ENCODE measurements at places on chromosomes 13 and 19.

DNA sequence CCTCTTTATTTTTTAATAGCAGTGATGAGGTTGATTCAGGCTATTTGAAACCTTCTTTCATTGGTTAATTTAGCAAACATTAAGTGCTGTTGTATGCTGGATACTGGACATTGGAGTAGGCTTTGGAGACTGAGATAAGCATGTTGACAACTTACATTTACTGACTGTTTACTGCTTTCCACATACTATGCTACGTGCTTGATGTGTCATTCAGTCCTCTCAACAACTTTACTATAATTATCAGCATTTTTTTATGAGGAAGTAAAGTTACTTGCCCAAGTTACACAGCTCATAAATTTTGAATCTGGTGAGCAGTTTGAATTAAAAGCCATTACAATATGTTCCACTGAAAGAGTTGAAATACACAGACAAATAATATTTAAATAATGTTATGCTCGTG lies 83.8 kb downstream of the GJA3 start:
- DNase-seq: no peak

DNA sequence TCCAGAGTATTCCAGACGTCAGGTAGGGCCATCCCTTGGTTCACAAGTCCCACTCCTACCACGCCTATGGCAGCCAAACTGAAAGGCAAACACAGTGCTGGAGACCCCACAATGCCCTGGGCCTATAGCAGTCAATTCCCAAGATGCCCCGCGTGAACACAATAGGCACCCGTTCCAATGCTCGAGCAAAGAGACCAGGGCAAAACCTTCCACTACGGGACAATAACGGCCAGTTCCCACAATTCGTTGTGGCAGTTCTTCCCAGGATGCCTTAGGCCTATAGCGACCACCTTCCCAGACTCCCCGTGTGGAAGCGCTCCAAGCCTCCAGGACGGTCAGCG lies 538 bp downstream of the ZNF428 start:
- DNase-seq: peak; percentile 44

DNA sequence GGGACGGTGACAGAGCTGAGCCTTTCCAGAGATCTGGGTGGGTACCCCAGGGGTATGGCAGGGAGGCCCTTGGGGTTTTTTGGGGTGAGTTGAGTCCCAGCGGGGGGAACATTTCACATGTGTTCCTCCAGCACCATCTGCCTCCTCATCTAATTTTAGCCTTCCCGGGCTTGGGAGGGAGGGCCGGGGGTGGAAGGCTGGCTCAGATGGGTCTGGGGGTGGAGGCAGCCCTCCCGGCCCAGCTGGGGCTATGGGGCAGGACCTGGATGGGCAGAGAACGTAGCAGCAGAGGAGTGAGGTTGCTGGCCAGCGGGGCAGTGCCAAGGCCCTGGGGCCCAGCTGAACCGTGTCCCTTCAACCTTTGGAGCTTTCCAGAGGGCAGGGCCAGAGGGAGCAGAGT lies 23.5 kb downstream of the ADGRL1 start:
- DNase-seq: no peak

DNA sequence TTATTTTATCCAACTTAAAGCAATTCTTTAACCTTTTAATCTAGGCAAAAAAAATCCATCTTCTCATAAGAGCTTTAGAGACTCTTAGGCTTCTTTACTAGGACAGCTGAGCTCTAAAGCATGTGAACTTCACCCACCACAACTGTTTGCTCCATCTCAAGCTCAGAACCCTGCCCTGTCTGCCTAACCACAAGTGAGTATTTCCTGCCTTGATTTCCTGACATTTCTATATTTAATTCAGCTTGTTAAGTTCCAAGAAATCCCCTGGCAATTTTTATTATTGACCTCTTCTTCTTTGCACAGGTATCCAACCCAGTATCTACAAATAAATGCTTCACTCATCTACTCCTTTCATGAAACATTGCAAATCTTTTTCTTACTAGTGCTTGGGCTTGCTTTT lies 21.1 kb upstream of the CEACAM21 start:
- no peak for DNase-seq

DNA sequence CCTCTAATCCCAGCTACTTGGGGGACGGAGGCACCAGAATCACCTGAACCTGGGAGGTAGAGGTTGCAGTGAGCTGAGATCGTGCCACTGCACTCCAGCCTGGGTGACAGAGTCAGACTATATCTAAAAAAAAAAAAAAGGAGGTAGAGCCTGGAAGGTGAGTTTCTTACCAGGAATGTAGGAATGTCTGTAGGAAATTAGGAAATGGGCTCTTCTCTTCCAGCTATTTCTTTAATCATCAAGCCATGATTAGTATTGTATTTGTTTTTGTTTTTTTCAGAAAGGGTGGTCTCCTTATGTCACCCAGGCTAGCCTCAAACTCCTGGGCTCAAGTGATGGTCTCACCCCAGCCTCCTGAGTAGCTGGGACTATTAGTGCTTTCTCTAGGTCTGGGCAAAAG lies 26.3 kb upstream of the SERP2 start:
- no peak for DNase-seq

GRCh38 chr13:46577696-46578589 lies 25.0 kb downstream of the LRCH1 start:
- DNase-seq: no peak

GRCh38 chr13:100339411-100339940 lies 249.1 kb downstream of the GGACT start:
- no peak for DNase-seq

DNA sequence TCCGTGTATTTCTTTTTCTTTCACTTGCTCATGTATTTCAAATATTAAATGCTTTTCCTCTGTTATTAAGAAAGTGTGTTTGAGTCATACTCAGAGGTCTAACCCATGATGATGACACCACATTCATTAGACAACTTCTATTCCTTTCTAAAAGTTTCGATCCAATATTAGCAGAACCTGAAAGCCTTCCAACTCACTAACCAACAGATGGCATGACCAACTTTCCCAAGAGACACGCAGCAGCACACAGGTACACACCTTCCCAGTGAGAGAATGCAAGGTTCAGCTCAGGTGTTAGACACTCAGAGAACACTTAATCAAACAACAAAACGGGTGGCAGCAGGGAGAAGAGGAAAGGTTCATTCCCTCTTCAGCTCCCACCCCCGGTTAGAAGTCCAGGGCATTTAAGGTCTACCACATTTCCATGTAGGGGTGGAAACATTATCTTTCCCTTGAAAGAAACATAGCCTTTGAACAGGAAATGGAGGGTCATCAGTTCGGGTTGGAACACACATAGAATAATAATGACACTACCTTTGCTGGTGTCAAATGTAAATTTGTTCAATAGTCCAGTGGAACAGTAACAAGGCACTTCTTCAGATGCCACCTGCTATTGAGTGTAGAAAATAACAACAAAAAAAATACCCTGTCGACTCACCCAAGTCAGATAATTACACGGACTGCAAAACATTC lies 404.2 kb downstream of the COG6 start:
- DNase-seq: no peak

DNA sequence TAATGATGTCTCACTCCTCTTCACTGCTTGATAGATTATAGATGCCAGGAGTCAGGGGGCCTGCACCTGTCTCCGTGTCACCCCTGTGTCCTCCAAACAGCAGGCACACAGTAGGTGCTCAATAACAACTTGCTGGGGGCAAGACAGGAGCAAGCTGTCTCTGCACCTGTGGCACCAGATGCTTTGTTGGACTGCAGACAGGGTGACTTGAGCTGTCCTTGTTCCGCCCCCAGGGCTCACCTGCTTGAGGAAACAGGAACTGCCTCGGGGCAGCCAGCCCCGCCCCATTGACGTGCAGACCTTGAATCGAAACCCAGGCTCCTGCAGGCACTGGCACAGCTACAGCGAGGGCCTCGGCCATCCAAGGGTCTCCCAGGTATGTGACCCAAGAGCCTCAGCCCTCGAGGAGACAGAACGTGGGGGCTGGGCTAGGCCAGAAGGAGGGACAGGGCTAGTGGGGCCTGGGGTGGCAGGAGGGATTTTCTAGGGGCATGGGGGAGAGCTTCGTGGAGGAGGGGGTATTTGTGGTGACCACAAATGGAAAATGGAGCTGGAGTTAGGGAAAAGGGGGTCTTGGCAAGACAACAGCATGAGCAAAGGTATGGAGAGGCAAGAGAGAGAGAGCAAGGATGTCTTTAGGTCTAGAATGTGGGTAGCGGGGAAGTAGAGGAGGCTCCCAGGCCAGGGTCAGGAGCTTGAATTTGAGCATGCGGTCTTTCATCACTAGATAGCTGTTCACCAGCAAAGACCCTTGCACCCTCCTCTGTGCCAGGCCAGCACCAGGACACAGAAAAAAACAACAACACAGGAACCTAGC lies at the start of gene HSH2D:
Gene HSH2D (plus strand): TSS at position 287 of the 817 bp plus-strand sequence. CDS start 5,066 bp downstream, outside the sequence.
- peak; percentile 67 for DNase-seq

GRCh38 chr19:54415208-54415900 lies at the start of gene TTYH1:
Gene TTYH1, plus strand, starts transcription at chr19:54415464. Its CDS starts 89 bp downstream, at chr19:54415553.
- no peak for DNase-seq

GRCh38 chr19:4588291-4588761 lies 28.8 kb upstream of the SEMA6B start:
- DNase-seq: no peak

- DNase-seq: no peak
Observed at GRCh38 chr13:28045861-28046260, 54.5 kb downstream of the FLT3 start.

- no peak for DNase-seq
Observed at GRCh38 chr19:35493971-35494370, 3.7 kb upstream of the KRTDAP start.

DNA sequence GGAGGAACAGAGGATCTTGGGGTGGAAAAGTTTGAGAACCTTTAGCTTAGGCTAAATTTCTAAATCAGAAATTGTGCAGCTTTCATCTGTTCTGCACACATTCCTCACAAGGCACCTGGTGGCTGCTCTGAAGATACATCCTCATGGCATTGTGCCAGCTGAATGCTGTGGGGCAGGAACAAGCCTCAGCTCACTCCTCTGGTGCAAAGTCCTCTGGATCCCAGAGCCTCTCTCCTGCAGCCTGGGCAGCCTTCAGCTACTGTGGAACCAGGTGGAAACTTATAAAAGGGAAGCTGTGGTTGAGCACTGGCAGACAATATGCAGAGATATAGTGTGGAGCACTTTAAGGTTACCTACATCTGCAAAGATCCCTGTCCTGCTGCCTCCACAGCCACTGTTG lies 72.3 kb downstream of the KCTD12 start:
- no peak for DNase-seq

DNA sequence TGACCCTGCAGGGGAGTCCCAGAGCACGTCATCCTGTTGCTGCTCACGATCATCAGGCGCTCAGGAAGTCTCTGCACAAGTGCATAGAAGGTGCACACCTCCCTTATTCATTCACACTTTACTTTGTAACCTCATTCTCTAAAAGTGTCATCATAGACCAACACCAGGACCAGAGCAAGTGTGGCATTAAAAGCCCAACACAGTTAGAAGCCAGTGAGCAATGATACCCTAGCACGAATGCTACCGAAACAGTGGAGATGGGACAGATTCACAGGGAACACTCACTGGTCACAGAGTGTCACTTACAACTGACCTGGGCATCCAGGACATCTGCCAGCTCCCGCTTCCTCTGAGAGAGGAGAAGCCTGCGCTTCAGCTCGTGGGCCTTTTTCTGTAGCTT lies 17.0 kb downstream of the HAUS8 start:
- DNase-seq: no peak

- DNase-seq: no peak
Observed at GRCh38 chr19:53981376-53981951, 10.0 kb upstream of the CACNG6 start.

- DNase-seq: no peak
Observed at GRCh38 chr13:36332986-36333385, 13.2 kb downstream of the SPART start.

DNA sequence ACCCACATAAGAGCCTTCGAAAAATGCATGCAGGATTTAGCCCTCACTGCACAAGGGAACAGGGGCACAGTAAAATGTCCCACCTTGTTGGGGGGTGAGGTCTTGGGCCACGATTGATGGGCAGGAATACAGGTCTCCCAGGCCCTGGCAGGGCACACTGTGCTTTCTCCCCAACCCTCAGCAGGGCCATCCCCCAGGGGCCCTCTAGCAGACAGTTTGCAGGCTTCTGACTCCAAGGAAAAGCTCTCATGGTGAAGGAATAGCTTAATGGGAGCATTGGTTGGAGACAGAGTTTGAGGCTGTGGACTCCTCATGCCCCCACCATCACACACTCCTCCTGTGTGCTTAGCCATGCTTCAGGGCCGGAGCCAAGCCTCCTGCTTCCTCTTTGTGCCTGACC lies 484.6 kb downstream of the ZNF536 start:
- DNase-seq: no peak

- DNase-seq: no peak
Observed at GRCh38 chr13:94322925-94323763, 156.3 kb downstream of the DCT start.

DNA sequence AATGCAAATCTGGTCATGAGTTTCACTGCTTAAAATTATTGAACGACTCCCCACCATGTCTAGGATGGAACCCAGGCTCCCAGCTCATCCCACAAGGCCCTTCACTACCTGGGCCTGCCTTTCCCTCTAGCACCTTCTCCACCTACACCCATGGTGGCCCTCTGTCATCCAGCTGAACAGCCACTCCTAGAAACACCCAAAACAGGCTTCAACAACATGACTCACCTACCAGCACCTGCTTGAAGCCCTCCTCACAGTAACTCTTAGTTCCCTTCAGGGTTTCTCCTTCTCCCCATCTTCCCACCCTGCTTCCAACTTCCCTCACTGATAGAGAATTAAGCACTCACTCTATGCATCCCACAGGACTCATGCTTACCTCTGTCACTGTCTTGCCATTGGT lies 6.6 kb upstream of the IGFL2 start:
- DNase-seq: no peak

DNA sequence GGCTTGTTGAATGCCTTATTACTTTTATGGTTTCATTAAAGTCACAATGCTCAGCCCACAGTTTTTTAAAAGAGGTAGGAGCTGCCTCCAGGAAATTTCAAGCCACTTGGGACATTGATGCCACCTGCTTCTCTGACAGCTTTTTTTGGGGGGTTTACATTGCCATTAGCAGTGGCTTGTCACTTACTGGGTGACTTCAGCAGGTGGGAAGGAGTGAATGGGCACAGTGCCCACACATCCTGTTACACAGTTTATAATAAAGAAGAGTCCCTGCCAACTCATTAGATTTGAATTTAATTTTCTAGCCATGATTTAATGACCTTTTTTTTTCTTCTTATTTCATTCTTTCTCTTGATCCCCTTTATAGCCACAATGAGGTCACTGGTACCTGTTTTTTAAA lies 61.0 kb downstream of the NHLRC3 start:
- DNase-seq: no peak

- DNase-seq: no peak
Observed at GRCh38 chr19:2341982-2342381, 13.5 kb downstream of the SPPL2B start.

- no peak for DNase-seq
Observed at GRCh38 chr13:20435616-20436368, 89.9 kb downstream of the CRYL1 start.

Data from activated CD4-positive, alpha-beta T cell treated with anti-CD3 and anti-CD28 coated beads for 24 hours (primary cell).